NCI-H446 (cell line): ENCODE measurements at places on chromosomes 11 and 22.

GRCh38 chr22:20571531-20572007 is 64.2 kb downstream of the MED15 start:
- no peak for DNase-seq

- DNase-seq = no peak
Measured at GRCh38 chr22:48097723-48098122, 1335.3 kb downstream of the TBC1D22A start.

DNA sequence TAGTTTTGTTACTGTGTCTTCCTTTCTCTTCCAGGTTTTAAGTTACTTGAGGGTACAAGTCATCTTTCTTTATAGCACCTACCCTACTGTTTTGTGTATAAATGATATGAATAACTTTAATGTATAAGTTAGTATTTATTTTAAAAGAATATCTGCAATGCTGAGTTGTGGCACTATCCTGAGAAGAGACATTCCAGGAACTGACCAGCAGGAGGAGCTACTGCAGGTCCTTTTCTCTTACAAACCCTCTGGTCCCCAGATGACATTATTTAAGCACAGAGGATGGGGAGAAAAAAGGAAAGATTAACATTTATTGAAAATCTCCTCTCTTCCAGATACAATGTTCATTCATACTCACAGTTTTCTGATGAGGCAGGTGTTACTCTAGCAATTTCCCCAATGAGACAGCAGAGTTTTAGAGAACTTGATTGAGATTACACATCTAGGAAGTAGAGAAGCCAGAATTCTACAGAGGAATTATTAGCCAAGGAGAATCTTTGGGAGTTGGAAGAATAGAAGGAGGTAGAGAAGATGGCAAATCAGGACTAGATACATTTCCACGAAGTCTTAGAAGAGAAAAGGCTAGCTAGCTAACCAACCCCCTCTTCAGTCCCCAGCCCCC is 541.2 kb upstream of the API5 start:
- peak; percentile 19 for DNase-seq

DNA sequence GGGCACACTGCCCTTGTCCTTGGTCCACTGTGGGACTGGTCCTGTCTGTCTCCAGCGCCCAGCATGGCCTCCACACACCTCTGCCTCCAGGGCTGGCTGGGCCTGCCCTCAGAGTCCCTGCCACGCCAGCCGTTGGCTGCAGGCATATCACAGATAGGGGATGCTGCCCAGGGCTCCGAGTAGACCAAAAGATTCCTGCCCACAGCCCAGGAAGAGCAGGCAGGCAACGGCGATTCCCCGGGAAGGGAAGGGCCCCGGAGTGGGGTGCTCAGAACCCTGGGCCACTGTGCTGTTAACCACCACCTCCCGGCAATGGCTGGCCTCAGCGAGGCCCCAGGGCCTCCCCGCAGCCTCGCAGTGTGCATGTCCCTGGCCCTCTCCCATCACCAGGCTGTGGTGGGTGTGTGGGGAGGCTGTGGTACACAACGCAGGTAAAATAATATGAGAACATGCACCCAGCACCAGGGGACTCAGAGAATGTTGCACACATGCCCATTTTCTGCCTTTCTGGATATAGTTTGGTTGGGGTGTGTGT is 2.2 kb downstream of the IFITM5 start:
- DNase-seq = no peak
